ENCODE measurements at places on chromosomes 4 and X.
A peak's percentile ranks its signal among the peaks of the same experiment; 100 is the strongest.

GRCh38 chr4:184328022-184328736, 110.5 kb upstream of the ENPP6 start:
- DNase-seq: no peak

DNA sequence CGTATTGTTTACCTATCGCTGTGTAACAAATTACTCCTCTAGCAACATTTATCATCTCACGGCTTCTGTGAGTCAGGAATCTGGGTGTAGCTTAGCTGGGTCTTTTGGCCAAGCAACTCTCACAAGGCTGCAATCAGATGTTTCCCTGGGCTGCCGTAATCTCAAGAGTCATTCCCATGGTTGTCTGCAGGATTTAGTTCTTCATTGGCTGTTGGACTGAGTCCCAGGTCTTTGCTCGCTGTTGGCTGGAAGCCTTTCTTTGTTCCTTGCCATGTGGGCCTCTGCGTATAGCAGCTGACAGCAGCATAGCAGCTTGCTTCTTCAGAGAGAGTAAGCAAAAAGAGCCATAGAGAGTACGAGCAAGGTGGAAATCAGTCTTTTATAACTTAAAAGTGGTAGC, 16.8 kb downstream of the POLR2B start:
- DNase-seq: peak; percentile 83

DNA sequence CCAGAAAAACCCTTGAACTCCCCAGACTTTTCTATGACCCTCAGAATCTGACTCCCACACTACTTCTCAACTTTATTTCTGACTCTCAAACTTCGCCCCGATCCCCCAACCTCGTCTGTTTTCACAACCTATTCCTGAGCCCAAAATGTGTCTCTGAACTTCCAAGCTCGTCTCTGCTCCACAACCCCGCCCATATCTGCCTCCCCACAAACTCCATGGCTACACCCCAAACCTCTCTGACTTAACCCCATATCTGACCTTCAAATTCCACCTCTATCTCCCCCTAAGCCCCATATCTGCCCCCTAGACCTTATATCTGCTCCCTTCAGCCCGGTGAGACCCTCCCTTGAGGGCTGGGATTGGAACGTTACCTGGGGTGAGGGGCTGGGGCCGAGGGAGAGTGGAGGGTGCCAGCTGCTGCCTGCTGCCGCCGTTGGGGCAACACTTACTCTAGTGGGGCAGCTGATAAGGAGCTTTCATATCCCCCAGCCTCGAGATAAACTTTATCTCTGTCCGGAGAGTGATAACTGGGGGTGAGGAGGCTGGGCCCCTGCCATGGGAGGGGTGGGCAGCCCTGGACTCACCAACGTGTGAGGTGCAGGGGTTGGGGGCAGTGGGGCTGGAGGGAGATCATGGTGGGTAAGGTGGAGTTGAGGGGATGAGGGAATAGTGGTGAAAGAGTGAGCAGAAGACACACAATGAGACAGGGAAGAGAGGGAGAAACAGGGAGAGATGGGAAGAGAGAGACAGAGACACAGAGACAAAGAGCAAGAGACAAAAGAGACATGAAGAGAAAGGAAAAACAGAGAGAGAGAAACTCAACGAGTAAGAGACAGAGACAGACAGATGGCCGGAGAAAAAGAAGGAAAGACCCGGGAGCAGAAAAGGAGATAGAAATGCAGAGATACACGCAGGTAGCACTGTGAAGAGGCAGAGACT, 1.4 kb downstream of the GATA1 start:
- DNase-seq: no peak

DNA sequence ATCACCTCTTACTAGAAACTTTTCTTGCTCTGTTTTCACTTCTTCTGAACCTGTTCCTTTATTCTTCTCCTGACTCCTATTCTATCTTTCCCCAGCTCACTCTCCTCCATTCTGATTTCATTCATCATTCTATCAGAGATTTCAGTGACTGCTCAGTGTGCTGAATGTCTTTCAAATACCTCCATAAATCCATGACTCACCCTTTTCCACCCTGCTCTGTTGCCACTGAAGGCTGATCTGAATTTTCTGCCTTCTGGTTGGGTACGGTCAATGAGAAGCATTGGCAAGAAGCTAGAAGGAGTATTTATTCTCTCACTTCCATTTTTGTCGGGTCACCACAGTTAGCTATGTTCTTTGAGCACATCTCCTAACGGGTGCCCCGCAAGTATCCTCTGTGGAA, 265.9 kb downstream of the CBLL2 start:
- DNase-seq: no peak

DNA sequence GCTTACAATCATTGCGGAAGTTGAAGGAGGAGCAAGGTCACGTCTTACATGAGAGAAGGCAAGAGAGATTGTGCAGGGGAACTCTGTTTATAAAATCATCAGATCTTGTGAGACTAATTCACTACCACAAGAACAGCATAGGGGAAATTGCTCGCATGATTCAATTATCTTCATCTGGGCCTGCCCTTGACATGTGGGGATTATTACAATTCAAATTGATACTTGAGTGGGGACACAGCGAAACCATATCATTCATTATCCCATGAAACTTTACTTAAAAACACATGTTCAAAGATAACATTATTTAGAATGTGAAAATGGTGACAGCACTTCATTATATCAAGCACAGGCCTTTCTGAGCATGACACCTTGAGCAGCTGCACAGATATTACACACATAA, 1087.8 kb downstream of the C4orf33 start:
- no peak for DNase-seq

- no peak for DNase-seq
Observed at GRCh38 chrX:9048801-9049200, 14.9 kb upstream of the FAM9B start.

GRCh38 chrX:46992070-46992469, 79.8 kb downstream of the JADE3 start:
- DNase-seq: no peak
